ENCODE measurements at places on chromosomes 6 and 20. TPM values are rescaled to one million over a fixed set of nuclear protein-coding genes. Genes with fewer than 3 reads are reported as not detected.

PGBD1 gene
- total RNA-seq: 7.6 TPM

STX11 gene
- total RNA-seq: 3.2 TPM

RIPOR3 gene
- total RNA-seq: 92.5 TPM

RSPO3 gene
- total RNA-seq: not detected

SFT2D1 gene
- total RNA-seq: 54.1 TPM

SPACA1 gene
- not detected for total RNA-seq

ANGPT4 gene
- not detected for total RNA-seq

PRSS16 gene
- total RNA-seq: 4.7 TPM

PTK7 gene
- 240 TPM for total RNA-seq

MDFI gene
- 0.54 TPM for total RNA-seq

FERMT1 gene
- 0.95 TPM for total RNA-seq

MAP3K4 gene
- 49.3 TPM for total RNA-seq

OTOR gene
- not detected for total RNA-seq

NOTCH4 gene
- 2.0 TPM for total RNA-seq

IBTK gene
- total RNA-seq: 73.2 TPM

CTCFL gene
- total RNA-seq: 0.05 TPM

KHDC1 gene
- 9.6 TPM for total RNA-seq

FNDC11 gene
- total RNA-seq: 1.3 TPM

FAM209B gene
- not detected for total RNA-seq

ARMC2 gene
- total RNA-seq: 9.3 TPM

ADGRB3 gene
- total RNA-seq: 0.10 TPM

PROKR2 gene
- not detected for total RNA-seq

ITPR3 gene
- total RNA-seq: 65.8 TPM

TMEM239 gene
- not detected for total RNA-seq

SNAP25 gene
- 0.69 TPM for total RNA-seq

PTCRA gene
- not detected for total RNA-seq

TPX2 gene
- 248 TPM for total RNA-seq

TTK gene
- total RNA-seq: 35.5 TPM

LHFPL5 gene
- total RNA-seq: not detected

MLIP gene
- not detected for total RNA-seq
